ENCODE measurements at places on chromosomes 1 and 21.

DNA sequence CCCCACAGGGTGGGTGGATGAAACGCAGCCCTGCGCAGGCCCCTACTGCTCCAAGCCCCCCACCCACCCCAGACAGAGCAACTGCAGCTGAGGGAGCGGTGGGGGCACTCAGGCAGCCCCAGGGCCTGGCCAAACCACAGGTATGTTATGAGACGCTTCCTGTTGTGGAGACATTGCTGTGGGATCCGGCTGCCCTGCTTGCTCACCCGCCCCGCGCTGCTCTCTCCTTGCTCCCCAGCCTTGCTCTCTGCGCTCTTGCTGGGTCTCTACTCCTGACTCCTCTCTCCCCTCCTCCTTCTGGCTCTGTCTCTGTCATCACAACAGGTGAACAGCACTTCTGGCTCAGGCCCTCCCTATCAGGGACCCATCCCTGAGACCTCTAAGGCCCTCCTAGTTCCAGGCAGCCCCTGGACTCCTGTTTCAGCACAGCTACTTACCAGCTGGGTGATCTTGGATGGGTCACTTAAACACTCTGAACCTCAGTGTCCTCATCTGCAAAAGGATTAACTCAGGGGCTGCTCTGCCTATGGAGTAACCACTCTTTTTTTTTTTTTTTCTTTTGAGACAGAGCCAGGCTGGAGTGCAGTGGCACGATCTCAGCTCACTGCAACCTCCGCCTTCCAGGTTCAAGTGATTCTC, 15.9 kb downstream of the COL8A2 start:
- DNase-seq: no peak

DNA sequence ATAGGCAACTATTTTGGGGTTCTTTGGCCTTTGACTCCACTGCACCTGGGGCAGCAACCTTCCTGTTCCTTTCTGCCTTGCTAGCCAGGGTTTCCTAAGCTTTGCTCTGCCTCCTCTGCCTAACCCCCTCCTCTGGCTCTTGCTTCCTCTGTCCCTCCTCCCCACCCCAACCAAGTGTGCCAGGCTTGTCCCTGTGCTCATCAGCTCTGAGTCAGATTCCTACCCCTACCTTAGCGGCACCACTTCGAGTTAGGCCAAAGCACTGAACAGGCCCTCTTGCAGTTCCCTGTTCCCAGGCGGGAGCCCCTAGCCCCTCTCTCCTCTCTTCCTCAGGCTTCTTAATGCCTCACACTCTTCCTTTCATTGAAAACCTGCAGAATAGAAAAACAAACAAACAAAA, 74.8 kb upstream of the HAO2 start:
- no peak for DNase-seq

- DNase-seq: no peak
Observed at GRCh38 chr1:112505878-112506277, 2.9 kb upstream of the WNT2B start.

DNA sequence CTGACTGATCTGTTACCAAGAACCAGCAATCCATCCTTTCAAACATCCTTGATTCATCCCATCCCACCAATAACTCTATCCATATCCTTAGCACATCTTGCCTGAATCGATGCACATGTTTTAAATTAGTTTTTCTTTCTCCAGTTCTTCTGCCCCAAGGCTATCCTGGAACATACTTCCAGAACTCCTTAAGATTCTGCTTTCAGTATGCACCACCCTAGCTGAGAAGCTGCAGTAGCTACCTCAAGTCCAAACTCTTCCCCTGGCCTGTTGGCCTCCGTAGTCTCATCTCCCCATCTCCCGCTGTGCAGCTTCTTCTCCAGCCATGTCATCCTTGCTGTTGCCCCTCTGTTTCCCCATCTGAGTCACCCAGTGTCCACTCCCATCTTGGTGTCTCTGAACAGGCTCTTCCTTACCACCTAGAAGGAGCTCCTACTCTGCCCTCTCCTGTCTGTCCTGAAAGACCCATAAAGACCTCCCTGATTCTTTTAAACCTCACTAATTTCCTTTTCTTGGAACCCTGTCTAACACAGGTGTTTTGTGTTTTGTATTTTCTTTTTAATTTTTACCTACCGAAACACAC, 108.0 kb downstream of the SGIP1 start:
- DNase-seq: no peak

DNA sequence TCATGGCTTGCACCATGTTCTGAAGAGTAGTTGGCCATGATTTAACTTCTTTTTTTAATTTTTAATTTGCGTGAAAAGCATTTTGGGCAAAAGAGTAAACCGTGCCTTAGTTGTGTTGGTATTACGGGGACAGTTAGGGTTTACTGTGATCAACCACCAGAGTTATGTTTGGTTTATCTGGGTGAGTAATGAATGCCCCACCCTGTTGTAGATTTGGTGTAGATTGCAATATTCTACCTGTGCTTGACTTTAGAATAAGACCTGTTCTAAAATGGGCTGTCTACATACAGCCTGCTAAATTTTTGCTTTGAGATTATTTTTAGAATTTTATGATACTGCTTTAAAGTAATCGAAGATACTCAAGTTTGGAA, 1.4 kb downstream of the USP25 start:
- DNase-seq: peak; percentile 9

- no peak for DNase-seq
Observed at GRCh38 chr1:175536921-175537320, 206.5 kb downstream of the TNR start.

DNA sequence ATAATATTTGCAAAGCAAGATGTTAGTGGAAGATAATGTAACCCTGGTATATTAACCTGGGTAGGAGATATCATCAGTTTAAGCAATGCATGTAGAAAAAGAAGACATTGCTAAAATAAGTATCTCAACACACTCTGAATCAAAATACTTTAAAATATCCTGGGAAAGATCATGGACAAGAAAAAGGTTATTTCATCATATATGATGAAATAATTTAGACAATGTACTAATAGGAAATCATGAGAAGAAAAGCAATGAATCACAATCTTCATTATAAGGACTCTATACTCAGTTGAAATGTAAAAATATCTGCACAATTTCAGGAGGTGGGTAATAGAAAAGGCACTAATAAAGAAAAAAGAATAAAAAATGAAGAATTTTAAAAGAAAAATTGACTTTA, 158.8 kb downstream of the KCNT2 start:
- no peak for DNase-seq

- no peak for DNase-seq
Observed at GRCh38 chr21:36753556-36753955, 54.6 kb downstream of the SIM2 start.

- DNase-seq: no peak
Observed at GRCh38 chr1:79895573-79895972, 889.0 kb upstream of the ADGRL4 start.

GRCh38 chr1:209421978-209422680, 161.4 kb upstream of the CAMK1G start:
- no peak for DNase-seq

GRCh38 chr1:243465738-243466137, 209.9 kb downstream of the SDCCAG8 start:
- DNase-seq: no peak

DNA sequence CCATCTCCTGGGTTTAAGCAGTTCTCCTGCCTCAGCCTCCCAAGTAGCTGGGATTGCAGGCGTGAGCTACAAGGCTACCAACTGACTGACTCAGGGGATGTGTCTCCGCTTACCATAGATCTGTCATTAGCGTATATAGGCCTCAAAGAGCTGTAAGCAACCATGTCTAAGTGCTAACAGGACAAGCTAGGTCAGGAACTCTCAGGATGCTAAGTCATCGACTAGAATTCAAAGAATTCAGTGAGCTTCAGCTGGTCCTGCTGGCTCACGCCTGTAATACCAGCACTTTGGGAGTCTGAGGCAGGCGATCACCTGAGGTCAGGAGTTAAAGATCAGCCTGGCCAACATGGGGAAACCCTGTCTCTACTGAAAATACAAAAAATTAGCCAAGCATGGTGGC, 29.5 kb downstream of the CAPN2 start:
- no peak for DNase-seq

GRCh38 chr1:83670909-83671565, 327.9 kb downstream of the TTLL7 start:
- DNase-seq: no peak

- no peak for DNase-seq
Observed at GRCh38 chr1:10228528-10228927, 18.2 kb downstream of the KIF1B start.

DNA sequence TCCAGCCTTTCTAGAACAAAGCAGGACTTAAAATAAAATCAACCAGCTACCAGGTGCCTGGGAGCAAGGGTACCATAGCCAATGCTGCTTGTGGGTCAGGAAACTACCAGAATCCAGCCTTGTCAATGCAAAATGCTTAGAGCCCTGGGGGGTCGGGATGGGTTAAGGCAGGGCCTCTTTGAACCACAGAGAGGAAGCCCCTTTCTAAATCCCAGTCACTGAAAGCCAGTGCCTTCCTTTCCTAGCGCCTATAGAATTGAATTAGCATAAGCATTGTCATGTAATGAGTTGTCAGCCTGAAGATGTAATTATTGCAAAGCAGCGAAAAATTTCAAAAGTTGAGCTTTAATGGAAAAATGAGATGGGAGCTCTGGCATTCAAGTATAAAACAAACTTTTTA, 176.6 kb upstream of the DAB1 start:
- DNase-seq: no peak

DNA sequence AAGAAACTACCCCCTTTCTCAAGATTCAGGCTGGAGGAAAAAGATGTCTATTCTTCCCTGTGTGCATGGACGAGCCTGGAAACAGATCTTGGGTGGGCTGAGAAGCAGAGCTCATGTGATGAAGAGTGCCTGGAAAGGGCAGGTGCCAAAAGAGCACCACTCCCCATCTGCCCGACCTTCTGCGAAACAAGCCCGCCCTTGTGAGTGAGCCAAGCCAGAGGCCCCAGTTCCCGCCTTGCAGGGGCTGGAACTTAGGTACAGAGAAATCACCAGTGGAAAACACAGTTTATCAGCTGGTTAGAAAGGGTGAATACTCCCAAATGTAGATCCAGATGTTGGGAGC, 26.7 kb upstream of the A3GALT2 start:
- peak; percentile 59 for DNase-seq

- no peak for DNase-seq
Observed at GRCh38 chr21:17976139-17976538, 157.0 kb upstream of the C21orf91 start.

GRCh38 chr1:193077991-193078390, 18.6 kb downstream of the RO60 start:
- DNase-seq: no peak

GRCh38 chr1:30307182-30307581, 416.2 kb downstream of the MATN1 start:
- DNase-seq: no peak

DNA sequence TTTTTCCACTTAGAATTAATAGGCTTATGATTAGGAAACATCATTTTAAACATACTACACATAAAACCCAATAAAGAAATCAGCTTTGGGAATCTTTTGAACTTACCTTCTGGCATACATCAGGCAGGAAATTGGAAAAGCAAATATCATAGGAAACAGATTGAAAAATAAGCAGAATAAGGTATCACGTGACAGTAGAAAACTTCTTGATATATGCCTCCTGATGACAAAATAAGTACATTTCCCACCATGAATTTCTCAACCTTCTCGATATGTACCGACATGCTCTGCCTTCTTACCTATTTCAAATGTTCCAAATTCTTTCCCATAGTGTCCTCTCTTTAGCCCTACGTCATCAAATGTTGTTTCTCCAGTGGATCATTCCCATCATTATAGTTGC, 72.4 kb downstream of the CLCA4 start:
- no peak for DNase-seq
